NCI-H2171 (cell line): ENCODE measurements at places on chromosomes 2 and 18.

DNA sequence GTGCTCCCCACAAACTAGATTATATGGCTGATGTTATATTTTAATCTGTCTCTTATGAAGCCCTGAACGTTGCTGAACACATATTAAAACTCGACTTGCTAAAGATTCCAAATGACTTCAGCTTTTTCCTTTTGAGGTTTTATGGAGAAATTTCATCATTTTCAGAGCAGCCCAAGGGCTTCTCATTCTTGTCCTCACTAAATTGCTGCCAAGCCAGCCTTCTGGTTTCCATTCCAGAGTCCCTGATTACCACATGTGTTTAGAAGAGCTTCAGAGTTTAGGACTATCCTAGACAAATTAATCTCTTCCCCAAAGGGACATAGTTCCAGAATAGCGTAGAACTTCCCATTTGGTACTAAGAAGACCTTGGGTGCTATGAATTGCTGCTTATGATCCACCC is 77.8 kb upstream of the CCDC195 start:
- no peak for DNase-seq

- DNase-seq, result no peak
Observed at GRCh38 chr2:126777620-126777978, 121.1 kb upstream of the TEX51 start.

DNA sequence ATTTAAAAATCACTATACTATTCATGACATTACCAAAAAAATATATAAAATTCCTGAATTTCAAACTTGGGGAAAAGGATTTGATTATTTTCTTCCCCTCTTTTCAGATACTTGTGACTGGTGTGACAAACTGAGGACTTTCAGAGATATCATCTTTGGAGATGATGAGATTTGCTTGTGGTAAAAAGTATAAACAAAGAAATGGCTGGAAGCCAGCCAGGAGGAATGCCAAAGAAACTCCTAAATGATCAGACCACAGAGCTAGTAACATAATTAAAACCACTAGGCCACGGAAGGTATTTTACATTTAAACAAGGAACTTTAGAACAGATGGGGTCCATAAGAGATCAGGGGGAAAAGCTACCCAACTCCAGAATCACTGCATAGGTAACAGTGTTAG is 58.7 kb downstream of the PIGN start:
- DNase-seq, result no peak

GRCh38 chr18:68520406-68521075 is 194.4 kb downstream of the TMX3 start:
- no peak for DNase-seq

- DNase-seq, result no peak
Observed at GRCh38 chr2:107936433-107937359, 49.6 kb upstream of the SLC5A7 start.

DNA sequence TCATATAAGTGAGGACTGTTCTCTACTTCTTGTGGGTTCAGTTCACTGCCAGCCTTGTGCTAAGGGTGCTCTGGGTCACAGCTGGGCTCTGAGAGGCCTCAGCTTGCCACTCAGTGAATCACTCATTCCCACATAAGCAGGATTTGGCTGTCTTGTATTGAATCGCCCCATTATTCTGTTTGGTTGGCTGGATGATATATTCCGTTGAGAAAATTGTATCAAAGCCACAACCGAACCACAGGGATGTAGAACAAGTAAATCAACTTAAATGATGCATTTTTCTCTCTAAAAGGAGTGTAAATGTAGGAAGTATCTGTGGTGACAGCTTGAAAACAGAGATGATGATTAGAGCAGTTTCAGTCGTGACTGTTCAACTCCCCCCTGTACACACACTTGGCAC is 39.6 kb downstream of the TTC39C start:
- DNase-seq, result no peak

DNA sequence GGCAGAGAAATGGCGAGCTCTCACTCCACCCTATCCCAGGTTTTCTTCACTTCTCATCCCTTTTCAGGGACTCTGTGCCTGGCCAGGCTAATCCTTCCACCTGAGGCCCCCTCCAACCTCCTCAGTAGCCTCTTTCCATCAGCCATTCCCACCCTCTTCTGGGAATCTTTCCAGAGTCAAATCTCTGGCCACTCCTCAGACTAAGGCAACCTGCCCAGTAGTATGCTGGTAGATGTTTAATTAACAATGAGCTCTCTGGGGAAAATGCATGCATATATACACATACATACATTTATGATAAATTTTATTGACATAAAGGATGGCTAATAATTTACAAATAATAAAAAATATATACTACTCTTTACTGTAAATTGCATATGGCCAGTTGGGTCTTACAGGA is 11.4 kb upstream of the ASPRV1 start:
- DNase-seq, result no peak

- peak; percentile 38 for DNase-seq
Observed at GRCh38 chr2:121080013-121080772, 204.8 kb downstream of the TFCP2L1 start.

DNA sequence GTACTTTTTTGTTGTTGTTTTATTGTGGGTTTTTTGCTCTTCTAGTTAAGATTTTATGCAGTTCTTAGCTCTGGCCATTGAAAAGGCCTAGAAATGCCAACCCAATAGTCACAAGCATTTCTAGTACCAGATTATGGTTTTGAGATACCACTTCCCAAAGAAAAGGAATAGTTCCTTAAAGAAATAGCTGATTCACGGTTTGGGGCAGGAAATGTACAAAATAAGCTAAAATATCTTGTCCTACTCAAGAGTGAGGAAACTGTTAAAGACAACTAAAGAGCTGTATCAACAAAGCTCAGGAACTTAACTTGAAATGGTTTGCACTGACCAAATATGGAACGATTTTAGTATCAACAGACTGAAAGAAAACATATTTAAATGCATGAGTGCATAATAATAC is 35.4 kb downstream of the PGAP1 start:
- DNase-seq, result no peak

DNA sequence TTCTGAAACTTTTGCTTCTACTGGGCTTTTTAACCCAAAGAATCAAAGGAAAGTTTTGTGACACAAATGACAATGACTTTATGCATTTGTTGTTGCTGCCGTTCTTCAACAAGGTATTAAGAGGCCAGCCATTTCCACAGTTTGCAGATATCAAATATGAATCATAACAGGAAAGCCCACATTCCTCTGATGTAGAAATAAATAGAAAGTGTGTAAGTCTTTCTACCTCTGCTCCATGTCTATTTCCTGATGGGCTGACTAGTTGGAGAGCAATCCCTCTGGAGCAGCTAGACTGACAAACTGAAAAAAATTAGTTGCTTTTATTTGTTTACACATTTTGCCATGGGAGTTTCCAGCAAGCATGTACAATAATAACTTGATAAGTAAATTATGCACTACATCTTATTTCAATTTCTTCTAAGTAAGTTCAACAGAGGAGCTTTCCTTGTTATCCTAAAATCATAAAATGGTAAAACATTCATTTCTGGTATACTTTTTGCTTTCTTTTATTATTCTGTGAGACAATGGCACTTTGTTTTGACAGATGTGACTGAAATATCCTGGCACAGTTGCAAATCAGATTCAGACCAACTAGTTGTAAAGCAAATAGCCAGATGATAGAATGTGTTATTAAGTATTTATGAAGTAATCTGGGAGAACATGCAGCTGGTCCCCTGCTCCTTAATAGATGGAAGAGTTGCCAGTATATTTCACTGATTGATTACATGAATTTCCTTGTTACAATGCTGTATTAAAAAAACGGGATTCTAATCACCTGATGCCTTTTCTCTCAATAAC is 266.7 kb downstream of the METTL4 start:
- DNase-seq, result no peak

DNA sequence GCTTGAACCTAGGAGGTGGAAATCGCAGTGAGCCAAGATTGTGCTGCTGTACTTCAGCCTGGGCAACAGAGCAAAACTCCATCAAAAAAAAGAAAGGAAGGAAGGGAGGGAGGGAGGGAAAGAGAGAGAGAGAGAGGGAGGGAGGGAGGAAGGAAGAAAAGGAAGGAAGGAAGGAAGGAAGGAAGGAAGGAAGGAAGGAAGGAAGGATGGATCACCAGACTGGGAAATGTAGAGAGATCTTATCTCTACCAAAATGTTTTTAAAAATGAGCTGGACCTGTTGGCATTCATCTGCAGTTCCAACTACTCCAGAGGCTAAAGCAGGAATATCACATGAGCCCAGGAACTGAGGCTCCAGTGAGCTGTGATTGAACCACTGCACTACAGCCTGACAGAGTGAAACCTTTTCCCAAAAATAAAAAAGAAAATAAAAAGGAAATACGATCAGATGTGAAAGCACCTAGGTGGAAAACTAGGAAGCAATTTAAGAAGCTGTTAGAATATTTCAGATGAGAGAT is 239.4 kb downstream of the CDH7 start:
- no peak for DNase-seq

- no peak for DNase-seq
Observed at GRCh38 chr2:44928483-44929158, 12.9 kb upstream of the SIX3 start.

DNA sequence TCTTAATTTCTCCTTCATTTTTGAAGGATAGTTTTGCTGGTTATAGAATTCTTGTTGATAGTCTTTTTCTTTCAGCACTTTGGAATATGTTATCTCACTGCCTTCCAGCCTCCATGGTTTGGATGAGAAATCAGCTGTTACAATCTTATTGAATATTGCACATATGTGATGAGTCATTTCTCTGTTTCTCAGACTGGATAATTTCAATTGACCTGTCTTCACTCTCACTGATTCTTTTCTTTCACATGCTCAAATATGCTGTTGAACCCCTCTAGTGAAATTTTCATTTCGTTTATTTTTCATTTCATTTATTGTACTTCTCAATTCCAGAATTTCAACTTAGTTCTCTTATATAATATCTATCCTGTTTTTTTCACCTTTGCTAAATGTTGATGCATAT is 22.2 kb downstream of the PDK1 start:
- DNase-seq, result no peak

DNA sequence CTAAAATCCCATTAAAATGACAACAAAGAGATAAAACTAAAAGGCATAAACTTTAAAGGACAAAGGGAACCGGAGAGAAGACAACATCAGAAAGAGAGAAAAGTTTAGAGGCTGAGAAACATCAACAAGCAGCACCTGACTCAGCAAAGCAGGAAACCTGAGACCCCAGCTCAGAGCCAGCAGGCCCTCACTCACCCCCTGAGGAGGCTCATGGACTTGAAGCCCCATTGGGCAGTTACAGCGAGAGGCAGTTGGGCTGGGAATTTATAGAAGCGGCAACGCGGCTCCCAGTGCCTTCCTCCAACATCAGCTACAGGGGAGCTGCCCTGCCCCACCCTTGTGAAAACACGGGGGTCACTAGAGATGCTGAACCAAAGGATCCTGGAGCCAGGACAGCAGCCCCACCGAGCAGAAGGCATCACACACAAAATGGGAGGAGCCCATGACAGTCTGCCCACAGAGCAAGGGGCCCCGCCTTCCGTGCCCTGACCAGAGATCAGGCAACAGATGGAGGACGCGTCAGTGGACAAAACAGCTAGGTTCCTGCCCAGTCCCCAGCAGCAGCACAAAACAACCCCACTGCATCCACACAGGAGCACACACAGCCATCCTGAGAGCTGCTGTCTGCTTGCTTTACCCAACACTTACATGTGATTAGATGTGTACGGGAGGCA is 52.7 kb downstream of the CMPK2 start:
- DNase-seq, result no peak

- DNase-seq, result no peak
Observed at GRCh38 chr2:120431386-120432292, 85.7 kb downstream of the INHBB start.

- no peak for DNase-seq
Observed at GRCh38 chr2:101758001-101758400, 60.5 kb downstream of the MAP4K4 start.

GRCh38 chr2:21317131-21317530 is 193.4 kb downstream of the TDRD15 start:
- DNase-seq, result no peak
